WTC11 (cell line): ENCODE measurements at places on chromosomes 1 and 21. TPM values are rescaled to one million over a fixed set of nuclear protein-coding genes. Genes with fewer than 3 reads are reported as not detected.

GRCh38 chr21:38505654-38506523, 7.6 kb upstream of the ERG start:
- no peak overlapping the region for H3K4me3 ChIP-seq
- DNase-seq: no peak
- peak overlapping the region; percentile 72; the same call in 1 of the 2 replicates for H3K27ac ChIP-seq

DNA sequence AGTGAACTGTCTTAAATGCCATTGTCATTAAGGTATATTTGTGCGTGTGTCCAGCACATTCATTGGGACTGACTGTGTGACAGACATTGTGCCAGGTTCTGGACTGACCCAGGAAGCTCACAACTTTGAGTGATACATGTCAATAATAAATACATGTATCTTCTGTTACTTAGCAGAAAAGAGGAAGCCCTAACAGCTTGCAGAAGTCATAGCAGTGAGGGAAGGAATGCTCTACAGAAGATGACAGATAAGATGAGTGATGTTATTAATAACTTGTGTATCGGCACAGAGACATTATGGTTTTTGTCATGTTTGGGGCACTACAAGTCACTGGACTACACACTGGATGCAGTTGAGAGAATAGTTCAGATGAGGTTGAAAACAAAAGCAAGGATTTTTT, 1.2 kb upstream of the SRSF11 start:
- no peaks in the 10 kb centered on the region for H3K27me3 ChIP-seq
- H3K36me3 ChIP-seq: peaks cover 30% of the 10 kb centered on the region
- DNase-seq: no peak

DNA sequence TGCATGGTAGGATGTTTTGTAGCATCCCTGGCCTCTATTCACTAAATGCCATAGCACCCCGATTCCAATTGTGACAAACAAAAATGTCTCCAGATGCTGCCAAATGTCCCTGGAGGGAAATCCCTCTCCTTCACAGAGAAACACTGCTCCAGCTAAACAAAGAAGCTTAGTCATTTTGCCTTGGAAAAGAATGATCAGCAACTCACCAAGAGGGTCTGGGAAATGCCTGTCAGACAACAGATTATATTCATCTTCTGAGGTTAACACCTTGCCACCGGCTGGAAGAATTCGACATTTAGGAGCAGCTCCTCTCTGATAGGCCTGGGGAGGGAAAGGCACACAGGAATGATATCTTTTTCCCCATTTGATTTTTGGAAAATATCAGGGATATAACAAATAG, 84.4 kb downstream of the NIBAN1 start:
- H3K4me1 ChIP-seq: peaks cover 12% of the 10 kb centered on the region
- no peaks in the 10 kb centered on the region for H3K36me3 ChIP-seq
- no peak overlapping the region for H3K27ac ChIP-seq
- H3K4me3 ChIP-seq: no peak overlapping the region
- DNase-seq: no peak
- H3K27me3 ChIP-seq: peaks cover 23% of the 10 kb centered on the region

GRCh38 chr21:35360870-35361570, 311.9 kb upstream of the RUNX1 start:
- H3K36me3 ChIP-seq: no peaks in the 10 kb centered on the region
- no peak overlapping the region for H3K4me3 ChIP-seq
- no peak overlapping the region for H3K27ac ChIP-seq

- no peak for DNase-seq
- no peaks in the 10 kb centered on the region for H3K36me3 ChIP-seq
- no peak overlapping the region for H3K27ac ChIP-seq
- no peaks in the 10 kb centered on the region for H3K27me3 ChIP-seq
Observed at GRCh38 chr1:92882819-92883218, 51.0 kb downstream of the RPL5 start.

GRCh38 chr1:147177611-147178380, 5.5 kb upstream of the PRKAB2 start:
- H3K27ac ChIP-seq: no peak overlapping the region
- no peak for DNase-seq
- peaks cover 19% of the 10 kb centered on the region for H3K4me1 ChIP-seq
- H3K27me3 ChIP-seq: peaks cover 7% of the 10 kb centered on the region
- peaks cover 23% of the 10 kb centered on the region for H3K36me3 ChIP-seq

DNA sequence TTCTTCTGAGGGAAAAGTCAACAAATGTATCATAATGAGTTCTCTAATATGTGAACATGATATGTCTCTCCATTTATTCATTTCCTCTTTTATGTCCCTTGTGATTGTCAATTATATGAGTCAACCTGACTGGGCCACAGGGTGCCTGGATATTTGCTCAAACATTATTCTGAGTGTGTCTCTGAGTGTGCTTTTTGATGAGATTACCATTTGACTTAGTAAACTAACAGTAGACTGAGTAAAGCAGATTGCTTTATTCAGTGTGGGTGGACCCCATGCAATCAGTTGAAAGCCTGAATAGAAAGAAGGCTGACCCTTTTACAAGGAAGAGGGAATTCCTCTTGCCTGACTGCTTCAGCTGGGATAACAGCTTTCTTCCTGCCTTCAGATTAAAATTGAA, 142.6 kb downstream of the SLC35F3 start:
- H3K36me3 ChIP-seq: peaks cover 19% of the 10 kb centered on the region
- peaks cover 3% of the 10 kb centered on the region; the same call in 1 of the 2 replicates for H3K27me3 ChIP-seq
- H3K4me3 ChIP-seq: no peak overlapping the region
- no peak overlapping the region for H3K27ac ChIP-seq

DNA sequence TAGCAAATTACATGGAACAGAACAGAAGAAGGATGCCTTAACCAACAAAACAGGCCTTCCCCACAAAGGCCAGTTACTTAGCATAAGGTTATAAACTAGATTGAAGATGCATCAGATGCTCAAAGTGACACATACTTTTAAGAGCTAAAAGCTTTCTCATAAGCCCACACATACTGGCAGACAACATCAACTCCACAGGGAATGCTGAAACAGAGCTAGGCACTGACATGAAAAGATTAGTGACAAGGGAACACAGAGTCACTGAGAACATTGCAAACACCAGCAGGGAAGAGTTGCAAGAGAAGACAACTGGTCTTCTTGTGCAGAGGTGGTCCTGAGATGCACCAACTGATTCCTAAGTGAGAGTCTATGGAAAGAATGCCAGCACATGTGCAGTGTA, 6.9 kb downstream of the TTC13 start:
- H3K4me1 ChIP-seq: no peaks in the 10 kb centered on the region
- H3K36me3 ChIP-seq: no peaks in the 10 kb centered on the region
- peaks cover 43% of the 10 kb centered on the region for H3K27me3 ChIP-seq
- H3K27ac ChIP-seq: no peak overlapping the region
- no peak overlapping the region for H3K4me3 ChIP-seq

- no peak overlapping the region for H3K27ac ChIP-seq
- H3K27me3 ChIP-seq: no peaks in the 10 kb centered on the region
- H3K4me1 ChIP-seq: no peaks in the 10 kb centered on the region; the same call in 1 of the 2 replicates
- H3K36me3 ChIP-seq: no peaks in the 10 kb centered on the region
Observed at GRCh38 chr1:82260666-82261065, 459.9 kb downstream of the ADGRL2 start.

DNA sequence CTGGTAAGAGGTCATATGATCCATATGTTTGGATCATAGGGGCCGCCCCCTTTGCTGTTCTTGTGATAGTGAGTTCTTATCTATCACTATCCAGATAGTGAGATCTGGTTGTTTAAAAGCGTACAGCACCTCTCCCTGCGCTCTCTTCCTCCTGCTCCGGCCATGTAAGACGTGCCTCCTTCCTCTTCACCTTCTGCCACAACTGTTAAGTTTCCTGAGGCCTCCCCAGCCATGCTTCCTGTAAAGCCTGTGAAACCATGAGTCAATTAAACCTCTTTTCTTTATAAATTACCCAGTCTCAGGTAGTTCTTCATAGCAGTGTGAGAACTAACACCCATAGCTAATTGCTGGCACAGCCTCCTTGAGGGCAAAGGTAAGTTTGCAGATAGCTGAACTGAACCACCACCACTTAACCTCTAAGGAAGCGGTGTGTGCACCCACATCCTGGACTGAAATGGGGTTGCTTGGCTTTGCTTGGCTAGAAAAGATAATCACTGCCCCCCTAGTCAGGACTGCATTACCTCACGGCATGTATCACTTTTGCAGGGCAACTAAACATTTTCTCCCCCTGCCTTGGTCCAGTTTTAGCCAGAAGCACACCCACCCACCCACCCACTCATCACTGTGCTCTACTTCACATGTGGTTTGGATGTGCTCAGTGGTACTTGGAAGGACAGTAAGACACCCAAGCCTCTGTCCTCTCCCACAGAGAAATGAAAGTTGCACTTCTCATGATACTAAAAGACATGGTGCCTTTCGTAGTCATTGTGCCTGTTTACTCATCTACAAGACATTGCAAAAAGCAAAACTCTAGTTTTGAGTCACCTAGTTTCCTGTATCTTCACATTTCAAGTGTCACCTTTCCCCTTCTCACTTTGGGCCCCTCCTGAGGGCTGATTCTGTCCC, 23.1 kb upstream of the PTAFR start:
- peaks cover 21% of the 10 kb centered on the region for H3K4me1 ChIP-seq
- H3K27ac ChIP-seq: no peak overlapping the region
- peaks cover 39% of the 10 kb centered on the region for H3K36me3 ChIP-seq
- no peaks in the 10 kb centered on the region for H3K27me3 ChIP-seq

DNA sequence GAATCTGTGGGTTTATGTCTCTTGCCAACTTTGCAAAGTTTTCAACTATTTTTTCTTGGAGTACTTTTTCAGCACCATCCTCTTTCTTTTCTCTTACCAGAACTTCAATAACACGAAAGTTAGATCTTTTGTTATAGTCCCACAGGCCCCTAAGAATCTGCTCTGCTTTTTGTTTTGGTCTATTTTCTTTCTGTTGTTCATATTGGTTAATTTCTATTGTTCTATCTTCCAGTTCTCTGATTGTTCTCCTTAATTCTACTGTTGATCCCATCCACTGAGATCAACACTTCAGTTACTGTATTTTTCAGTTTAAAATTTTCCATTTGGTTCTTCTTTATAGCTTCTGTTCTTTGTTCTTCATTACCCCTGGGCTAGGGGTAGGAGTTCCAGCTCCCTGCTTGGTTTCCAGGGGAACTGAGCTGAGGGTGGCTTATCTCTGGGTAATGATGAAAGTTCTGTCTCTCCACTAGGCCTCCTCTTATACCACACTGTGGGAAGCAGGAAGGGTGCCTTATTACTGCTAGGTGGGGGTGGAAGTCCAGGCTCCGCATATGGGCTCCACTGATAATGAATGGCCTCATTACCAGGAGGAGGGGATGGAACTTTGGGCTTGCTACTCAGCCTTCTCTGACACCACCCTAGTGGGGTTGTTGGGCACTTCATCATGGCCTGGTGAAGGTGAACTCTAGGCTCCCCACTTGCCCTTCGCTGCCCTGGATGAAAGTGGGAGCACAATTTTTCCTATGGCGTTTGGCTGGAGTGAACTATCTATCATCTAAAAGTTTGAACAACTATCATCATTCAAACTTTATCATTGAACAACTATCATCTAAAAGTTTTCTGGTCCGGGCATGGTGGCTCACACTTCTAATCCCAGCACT, 39.3 kb downstream of the NAV1 start:
- no peaks in the 10 kb centered on the region for H3K36me3 ChIP-seq
- H3K4me1 ChIP-seq: peaks cover 18% of the 10 kb centered on the region
- no peak overlapping the region for H3K4me3 ChIP-seq
- H3K27me3 ChIP-seq: peaks cover 3% of the 10 kb centered on the region; the same call in 1 of the 2 replicates
- H3K27ac ChIP-seq: no peak overlapping the region

Gene F11R
- total RNA-seq: 202 to 213 TPM (median 203 TPM) in 3 replicates

Gene FAAH
- 26.4 to 38.6 TPM (median 28.1 TPM) in 3 replicates for total RNA-seq

Gene HHIPL2
- total RNA-seq: 0.11 to 0.23 TPM (median 0.14 TPM) in 3 replicates

Gene POFUT2
- 37.1 to 41.4 TPM (median 39.7 TPM) in 3 replicates for total RNA-seq
